ENCODE measurements at places on chromosomes 7 and 10.

- DNase-seq: no peak
Observed at GRCh38 chr7:117008118-117008885, 55.0 kb downstream of the ST7 start.

- DNase-seq: no peak
Observed at GRCh38 chr10:89332123-89332633, 4.4 kb downstream of the IFIT3 start.

DNA sequence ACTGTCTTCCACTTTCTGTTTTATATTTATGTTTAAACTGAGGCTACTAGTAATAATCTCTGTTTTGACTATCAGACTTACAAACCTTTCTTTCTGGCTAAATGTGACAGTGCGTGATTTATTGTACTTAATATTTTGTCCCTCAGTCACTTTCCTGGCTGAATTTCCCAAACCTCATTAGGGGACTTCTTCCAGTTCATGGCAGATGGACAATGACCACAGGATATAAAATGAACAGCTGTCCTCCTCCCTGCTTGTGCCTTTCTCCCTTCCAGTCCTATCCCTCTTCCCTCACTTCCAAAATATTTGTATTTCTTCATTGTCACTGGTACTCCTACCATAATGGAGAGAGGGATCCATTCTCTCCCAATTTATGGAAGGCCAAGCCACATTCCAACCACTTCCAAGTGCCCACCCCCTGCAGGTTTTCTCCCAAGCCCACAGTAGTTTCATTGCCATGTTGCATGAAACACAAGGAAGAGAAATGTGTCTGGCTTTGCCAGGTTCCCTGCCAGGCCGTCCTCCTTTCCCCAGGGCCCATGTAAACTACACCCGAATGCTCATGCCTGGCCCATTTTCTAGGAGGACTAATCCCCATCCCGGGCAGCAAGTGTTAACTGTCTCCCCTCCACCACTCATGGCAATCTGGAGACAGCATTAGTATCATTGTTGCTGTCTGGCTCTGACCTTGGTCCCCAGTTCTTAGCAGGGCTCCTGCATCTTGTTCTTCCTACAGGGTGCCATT lies 269.5 kb upstream of the SLC26A5 start:
- DNase-seq: no peak

DNA sequence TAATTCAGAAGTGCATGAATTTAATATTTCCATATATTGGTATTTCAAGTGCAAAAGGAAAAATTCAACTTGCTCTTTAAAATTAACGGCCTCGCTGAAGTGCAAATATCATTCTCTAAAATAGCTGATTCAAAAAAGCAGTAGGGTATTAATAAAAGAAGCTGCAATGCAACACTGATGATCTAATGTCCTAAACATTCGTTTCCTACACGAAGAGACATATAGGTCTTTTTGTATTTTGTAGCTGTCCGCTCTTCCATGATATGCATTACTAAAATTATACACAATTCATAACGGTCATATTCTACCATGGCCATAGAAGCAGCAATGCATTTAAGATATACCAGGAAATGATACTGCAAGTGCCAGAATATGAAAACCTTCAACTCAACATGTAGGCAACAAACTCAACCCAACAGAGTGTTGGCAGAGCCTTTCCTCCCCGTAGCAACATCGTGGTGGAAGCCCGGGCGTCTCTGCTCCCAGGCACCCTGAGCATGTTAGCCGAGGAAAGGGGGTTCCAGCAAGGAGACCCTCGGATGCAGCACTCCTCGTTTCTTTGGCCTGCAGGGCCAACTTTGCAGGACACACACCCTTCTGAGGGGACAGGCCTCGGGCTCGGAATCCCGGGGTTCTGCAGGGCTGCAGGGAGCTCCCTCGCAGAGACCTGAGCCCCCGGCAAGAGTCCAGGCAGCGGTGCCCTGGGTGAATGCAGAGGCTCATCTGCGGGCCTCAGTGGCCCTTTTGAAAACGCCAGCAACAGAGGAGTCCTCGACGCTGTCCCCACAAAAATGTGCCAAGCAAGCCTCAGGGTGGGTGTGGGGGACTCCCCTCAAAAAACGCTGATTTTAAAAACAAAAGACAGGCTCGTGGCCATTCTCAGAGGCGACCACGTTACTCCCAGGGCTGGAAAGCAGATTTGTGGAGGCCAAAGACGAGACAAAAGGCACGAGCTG lies 1.6 kb downstream of the FAM171A1 start:
- no peak for DNase-seq

GRCh38 chr10:32909456-32909855 lies 48.6 kb downstream of the ITGB1 start:
- DNase-seq: no peak

GRCh38 chr7:1990001-1990670 lies 242.6 kb downstream of the MAD1L1 start:
- no peak for DNase-seq

DNA sequence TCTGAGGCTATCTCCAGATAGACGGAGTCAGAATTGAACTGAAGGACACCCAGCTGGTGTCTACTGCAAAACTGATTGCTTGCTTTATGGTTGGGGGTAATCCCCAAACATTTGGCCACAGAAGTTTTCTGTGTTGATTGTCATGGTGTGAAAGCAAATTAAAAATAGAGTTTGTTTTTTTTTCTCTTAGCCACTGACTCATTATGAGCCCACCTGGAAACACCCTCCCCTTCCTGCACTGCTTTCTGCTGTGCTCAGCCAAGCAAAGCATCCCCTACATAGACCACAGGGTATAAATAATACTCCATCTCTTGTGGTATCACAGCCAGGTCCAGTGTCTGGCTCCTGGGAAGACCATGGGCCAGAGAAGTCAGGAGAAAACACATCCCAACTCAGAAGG lies 6.5 kb upstream of the VWC2 start:
- no peak for DNase-seq

DNA sequence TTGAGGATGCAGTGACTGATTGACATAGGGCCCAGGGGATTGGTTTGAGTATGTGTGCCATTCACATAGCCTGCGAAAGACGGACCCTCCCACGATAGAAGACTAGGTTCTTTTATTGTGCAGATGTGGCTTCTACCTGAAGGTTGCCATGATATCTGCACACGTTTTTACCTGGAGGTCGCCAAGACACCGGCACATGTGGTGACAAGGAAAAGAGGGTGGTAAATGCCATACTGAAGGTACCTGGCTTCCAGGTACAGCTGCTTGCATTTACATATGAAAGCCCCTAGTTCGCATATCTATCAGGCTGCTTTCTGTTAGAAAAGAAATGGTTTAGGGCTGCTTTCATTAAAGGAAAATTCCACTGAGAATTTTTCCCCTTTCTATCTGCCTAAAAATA lies 43.6 kb downstream of the ZNF22 start:
- no peak for DNase-seq

GRCh38 chr7:15755061-15755460 lies 68.6 kb upstream of the MEOX2 start:
- DNase-seq: no peak

GRCh38 chr7:74708569-74709275 lies 51.2 kb downstream of the GTF2I start:
- DNase-seq: no peak

DNA sequence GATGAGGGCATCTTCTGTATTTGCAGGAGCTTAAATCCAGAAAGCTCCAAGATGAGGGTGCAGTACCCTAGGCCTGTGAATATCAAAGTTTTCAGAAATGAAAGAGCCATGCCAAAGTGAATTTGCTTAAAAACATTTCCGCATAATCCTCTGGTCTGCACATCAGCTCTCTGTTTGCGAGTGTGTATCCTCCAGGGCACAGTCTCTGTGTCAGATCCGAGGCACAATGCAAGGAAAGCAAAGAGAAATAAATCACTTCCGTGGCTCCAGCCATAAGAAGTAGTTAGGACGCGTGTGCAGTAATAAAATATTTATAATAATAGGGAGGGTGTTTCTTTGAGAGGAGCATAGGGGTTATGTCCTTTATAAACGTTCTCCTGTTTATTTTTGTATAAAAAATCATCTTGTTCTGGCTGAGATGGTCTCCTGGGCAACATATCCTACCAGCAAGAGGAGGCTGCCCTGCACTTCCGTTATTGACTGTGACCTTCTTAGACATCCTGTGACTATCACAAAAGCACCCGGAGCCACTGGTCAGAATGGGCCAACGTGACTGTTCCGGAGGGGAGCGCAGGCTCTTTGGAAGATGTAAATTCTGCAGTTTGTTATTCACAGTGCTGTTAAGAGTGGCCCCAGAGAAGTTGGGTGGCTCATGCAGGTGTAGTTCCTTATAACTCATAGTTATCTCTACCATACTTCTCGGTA lies 667.6 kb upstream of the FOXK1 start:
- no peak for DNase-seq

GRCh38 chr7:143391462-143392404 lies 10.6 kb downstream of the ZYX start:
- DNase-seq: no peak

- DNase-seq: no peak
Observed at GRCh38 chr7:26549281-26549944, 257.8 kb downstream of the SNX10 start.

- no peak for DNase-seq
Observed at GRCh38 chr10:8778713-8779112, 724.2 kb downstream of the GATA3 start.

DNA sequence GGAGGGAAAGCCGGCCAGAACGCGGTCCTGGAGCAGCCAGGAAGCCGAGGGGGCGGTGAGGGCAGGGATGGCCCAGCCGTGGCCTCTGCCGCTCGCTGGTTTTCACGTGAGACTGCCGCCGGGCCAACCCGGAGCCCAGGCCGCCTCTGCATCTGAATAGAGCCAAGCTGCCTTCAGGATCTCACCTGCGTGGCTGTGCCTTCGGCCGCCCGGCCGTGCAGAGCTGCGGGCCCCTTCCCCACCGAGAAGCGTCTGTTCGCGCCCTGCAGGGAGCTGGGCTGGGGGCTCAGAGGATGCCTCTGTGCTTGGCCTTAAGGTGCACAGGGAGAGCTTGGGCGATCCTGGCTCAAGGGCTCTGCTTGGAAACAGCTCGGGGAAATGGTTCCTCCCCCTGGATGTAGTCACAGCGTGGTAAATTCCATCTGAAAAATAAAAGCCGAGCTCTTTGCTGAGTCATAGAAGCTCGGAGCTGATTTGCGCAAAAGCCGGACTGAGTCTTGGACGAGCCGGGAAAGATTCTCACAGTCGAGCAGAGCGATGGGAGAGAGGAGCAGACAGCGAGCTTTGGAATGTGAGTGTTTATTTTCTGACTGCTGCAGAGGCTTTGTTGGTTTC lies at the start of gene JAKMIP3:
Gene JAKMIP3, plus strand, starts transcription at position 456 of the 615 bp plus-strand sequence. CDS start 38,863 bp downstream, outside the sequence.
- no peak for DNase-seq

DNA sequence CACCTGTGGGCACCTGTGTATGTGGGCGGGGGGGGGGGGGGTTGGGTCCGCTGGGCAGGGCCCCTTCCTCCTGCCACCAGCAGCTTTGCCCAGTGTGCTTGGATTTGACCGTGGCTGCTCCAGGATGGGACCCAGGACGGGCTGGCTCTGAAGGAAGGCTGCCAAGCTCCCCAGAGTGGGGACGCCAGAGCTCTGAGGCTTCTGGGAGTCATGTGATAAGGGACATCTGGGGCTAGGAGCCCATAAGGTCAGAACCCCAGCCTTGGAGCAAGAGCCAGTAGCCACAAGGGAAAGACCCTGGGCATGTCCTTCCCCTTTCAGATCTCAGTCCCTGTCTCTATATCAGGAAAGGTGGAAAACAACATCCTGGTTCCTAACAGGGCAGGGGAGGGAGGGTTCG lies 21.8 kb upstream of the AMZ1 start:
- no peak for DNase-seq
